ENCODE measurements at places on chromosomes 5 and 9. TPM values are rescaled to one million over a fixed set of nuclear protein-coding genes. Genes with fewer than 3 reads are reported as not detected.
A peak's percentile ranks its signal among the peaks of the same experiment; 100 is the strongest.

DNA sequence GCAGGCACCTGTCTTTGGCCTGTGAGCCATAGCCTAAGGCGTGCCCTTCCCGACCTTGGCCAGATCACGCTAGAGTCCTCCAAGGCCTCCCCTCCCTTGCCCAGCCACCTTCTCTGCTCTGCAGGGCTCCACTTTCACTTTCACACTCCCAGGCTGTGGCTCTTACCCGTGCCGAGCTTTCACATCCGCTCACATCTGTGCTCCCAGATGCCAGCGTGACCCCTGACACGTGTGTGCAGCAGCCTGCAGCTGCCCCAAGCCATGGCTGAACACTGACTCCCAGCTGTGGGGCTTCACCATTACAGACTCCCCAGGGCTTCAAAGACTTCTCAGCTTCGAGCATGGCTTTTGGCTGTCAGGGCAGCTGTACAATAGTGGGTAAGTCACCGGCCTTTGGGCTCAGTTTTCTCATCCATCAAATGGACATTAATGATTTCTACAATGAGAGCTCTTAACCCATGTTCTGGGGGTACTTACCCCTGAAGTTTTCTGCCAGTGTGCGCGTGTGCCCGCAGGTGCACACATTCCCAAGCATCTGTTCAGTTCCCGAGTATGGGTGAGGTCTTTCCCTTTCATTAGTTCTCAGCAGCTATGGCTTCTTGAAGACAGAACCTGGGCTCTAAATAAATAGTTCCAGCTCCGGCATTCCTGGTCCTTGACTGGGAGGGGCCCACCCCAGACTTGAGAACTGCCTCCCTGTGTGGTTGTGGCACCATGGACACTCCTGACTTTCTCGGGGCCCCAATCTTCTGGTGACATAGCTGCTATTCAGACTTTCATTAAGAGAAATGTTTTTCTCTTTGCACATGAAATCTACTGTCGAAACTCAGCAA is 118.6 kb downstream of the RGS3 start:
- no peak overlapping the region for H3K27ac ChIP-seq
- H3K36me3 ChIP-seq = peaks cover 42% of the 10 kb centered on the region
- no peak for DNase-seq
- peaks cover 21% of the 10 kb centered on the region for H3K4me1 ChIP-seq

Gene ADGRD2
- not detected for polyA plus RNA-seq

Gene GCNT4
- 0.26 TPM for polyA plus RNA-seq

GRCh38 chr5:1568201-1568979 is 44.6 kb upstream of the LPCAT1 start:
- H3K4me3 ChIP-seq = peak overlapping the region; percentile 36
- H3K27ac ChIP-seq = peak overlapping the region; percentile 93
- H3K27me3 ChIP-seq = no peaks in the 10 kb centered on the region
- H3K4me1 ChIP-seq = peaks cover 65% of the 10 kb centered on the region
- peak; percentile 95 for DNase-seq

- peak; percentile 4 for DNase-seq
- no peaks in the 10 kb centered on the region for H3K4me1 ChIP-seq
- H3K27me3 ChIP-seq = no peaks in the 10 kb centered on the region
- H3K4me3 ChIP-seq = no peak overlapping the region
Measured at GRCh38 chr5:16178745-16179372, 732 bp downstream of the MARCHF11 start.

DNA sequence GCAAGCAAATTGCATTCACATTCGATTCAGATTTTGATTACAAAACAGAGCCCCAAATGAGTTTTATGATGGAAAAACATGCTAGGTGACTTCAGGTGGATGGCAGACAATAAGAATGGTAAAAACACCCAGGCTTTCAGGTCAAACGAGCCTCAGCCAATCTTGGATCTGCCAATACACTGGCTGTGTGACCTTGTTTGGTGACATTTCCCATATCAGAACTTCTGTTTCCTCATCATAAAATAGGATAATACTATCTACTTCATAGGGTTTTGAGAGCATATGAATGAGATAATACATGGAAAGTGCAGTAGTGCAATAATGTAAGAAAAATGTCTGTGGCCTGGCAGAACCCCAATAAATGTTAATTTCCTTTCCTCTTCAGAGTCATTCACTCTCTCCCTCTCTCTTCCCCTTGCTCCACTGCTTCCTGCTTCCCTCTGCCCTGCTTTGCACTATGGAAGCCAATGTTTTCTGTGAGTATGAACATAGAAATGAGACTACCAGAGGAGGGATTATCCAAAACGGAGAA is 54.7 kb downstream of the SH3RF2 start:
- H3K27me3 ChIP-seq = no peaks in the 10 kb centered on the region
- DNase-seq = no peak
- H3K4me3 ChIP-seq = no peak overlapping the region
- no peak overlapping the region for H3K27ac ChIP-seq
- no peaks in the 10 kb centered on the region for H3K36me3 ChIP-seq
- peaks cover 15% of the 10 kb centered on the region for H3K4me1 ChIP-seq

DNA sequence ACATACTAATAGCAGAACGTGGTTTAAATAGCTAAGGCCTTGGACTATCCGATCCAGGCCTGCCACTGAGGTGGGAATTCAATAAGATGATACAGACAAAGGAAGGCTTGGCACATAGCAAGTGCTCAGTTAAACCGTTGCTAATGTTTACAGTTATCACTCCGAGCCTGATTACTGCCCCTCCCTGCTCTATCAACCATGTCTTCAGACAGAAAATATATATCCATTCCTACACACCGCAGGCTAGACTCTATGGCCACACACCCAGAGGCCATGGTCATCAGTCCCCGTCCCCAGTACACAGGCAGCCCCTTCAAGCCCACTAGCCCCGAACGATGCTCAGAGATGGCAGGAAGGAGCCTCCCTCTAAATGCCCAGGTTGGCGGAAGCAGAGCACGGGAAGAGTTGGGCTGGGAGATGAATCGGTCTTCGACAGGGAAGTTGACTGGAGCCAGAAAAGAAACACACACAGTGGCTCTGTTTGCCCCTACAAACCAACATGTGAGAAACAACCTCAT is 49.7 kb upstream of the STXBP1 start:
- no peak overlapping the region for H3K4me3 ChIP-seq
- H3K27me3 ChIP-seq = no peaks in the 10 kb centered on the region
- DNase-seq = no peak
- peaks cover 62% of the 10 kb centered on the region for H3K4me1 ChIP-seq
- peaks cover 21% of the 10 kb centered on the region for H3K36me3 ChIP-seq
- no peak overlapping the region for H3K27ac ChIP-seq

GRCh38 chr9:31697956-31698355 is 686.5 kb upstream of the ACO1 start:
- H3K4me3 ChIP-seq = no peak overlapping the region
- no peaks in the 10 kb centered on the region for H3K4me1 ChIP-seq
- no peaks in the 10 kb centered on the region for H3K36me3 ChIP-seq
- H3K27me3 ChIP-seq = no peaks in the 10 kb centered on the region
- no peak for DNase-seq

Gene CDH18
- polyA plus RNA-seq = not detected

DNA sequence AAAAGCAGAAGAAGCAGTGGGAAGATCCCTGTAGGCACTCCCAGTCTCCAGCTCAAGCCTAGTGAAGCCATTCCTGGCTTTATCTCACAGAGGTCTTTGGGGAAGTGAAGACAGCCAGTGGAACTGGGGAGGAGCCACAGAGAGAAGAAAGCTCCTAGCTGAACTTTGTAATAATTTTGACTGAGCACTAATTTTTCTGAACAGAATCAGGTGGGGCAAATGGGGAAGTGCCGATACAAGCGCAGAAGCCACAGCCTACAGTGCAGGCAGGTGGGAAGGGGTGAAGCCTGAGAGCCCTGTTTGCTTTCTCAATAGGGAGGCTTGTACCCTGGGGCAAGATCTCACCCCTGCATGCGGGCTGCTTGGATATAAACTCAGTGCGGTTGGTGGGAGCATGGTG is 48.4 kb upstream of the SNAPC3 start:
- H3K4me3 ChIP-seq = no peak overlapping the region
- H3K27ac ChIP-seq = no peak overlapping the region
- no peak for DNase-seq

DNA sequence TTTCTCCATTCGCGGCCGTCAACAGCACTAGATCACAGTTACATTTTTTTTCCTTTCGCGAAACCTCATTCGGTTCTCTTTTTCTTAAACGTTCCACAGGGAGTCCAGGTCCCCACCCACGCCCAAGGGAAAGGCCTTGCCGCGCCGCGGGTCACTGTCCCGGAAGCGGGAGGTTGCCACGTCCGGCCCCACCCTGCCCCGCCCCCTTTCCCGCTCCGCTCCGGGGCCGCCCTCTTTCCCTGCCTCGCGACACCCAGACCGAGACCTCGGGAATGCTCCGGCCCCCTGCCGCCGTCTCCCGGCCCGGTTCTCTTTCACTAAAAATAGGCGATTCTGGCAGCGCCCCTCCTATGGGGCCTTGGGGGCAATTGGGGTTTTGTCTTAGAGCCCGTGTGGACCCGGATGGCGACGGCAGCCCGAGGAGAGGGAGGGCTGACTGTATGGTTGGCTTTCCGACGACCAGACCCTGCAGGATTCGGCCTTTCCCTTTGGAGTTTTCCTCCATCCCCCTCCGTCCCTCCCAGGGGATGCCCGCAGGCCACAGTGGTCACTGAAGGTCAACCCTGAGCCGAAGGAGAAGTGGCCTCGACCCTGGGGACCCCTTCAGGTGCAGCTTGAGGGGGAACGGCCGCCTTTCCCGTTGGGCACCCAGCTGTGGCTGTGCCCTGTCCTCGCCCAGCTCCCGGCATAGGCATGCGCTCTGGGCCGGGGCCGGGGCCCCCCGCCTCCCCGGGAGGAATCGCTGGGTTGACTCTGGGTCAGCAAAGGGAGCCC is 2.8 kb upstream of the RACK1 start:
- H3K27me3 ChIP-seq = no peaks in the 10 kb centered on the region
- H3K4me1 ChIP-seq = peaks cover 45% of the 10 kb centered on the region
- DNase-seq = peak; percentile 74
- peaks cover 19% of the 10 kb centered on the region for H3K36me3 ChIP-seq
- H3K27ac ChIP-seq = peak overlapping the region; percentile 98

Gene C7
- polyA plus RNA-seq = 1.4 TPM

GRCh38 chr5:45038366-45038987 is 229.7 kb downstream of the MRPS30 start:
- no peaks in the 10 kb centered on the region for H3K27me3 ChIP-seq
- no peak overlapping the region for H3K4me3 ChIP-seq
- H3K4me1 ChIP-seq = no peaks in the 10 kb centered on the region
- H3K27ac ChIP-seq = no peak overlapping the region

Gene TMOD1
- 0.04 TPM for polyA plus RNA-seq

DNA sequence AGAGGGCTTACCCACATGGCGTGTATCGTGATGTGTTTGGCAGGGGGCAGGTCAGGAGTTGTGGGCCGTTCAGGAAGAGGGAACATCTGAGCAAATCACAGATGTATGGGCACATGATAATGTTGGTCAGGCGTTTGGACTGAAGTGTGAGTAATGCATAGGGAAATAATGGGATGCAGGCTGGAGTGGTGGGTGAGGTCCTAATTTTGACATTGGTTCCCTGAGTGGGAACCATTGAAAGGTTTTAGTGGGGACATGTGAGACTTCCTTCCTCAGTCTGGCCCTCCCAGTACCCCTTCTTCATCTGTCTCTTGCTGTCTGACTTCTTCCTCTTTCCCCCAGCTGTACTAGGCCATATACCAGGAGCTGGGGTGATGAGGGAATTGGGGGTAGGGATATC is 7.6 kb downstream of the OTULIN start:
- H3K4me3 ChIP-seq = no peak overlapping the region
- peaks cover 61% of the 10 kb centered on the region for H3K4me1 ChIP-seq
- peaks cover 2% of the 10 kb centered on the region for H3K36me3 ChIP-seq

Gene ZFP62
- polyA plus RNA-seq = 8.2 TPM

GRCh38 chr5:59759600-59760351 is 133.8 kb downstream of the PDE4D start:
- no peak overlapping the region for H3K4me3 ChIP-seq
- H3K36me3 ChIP-seq = no peaks in the 10 kb centered on the region
- no peak for DNase-seq
- no peak overlapping the region for H3K27ac ChIP-seq

- H3K4me1 ChIP-seq = no peaks in the 10 kb centered on the region
- DNase-seq = peak; percentile 5
- no peaks in the 10 kb centered on the region for H3K27me3 ChIP-seq
- no peak overlapping the region for H3K27ac ChIP-seq
- no peaks in the 10 kb centered on the region for H3K36me3 ChIP-seq
Measured at GRCh38 chr9:12554636-12555035, 138.5 kb upstream of the TYRP1 start.

GRCh38 chr9:16771356-16771755 is 99.1 kb downstream of the BNC2 start:
- H3K36me3 ChIP-seq = no peaks in the 10 kb centered on the region
- H3K4me1 ChIP-seq = no peaks in the 10 kb centered on the region
- DNase-seq = no peak
- H3K27me3 ChIP-seq = no peaks in the 10 kb centered on the region

Gene HK3
- not detected for polyA plus RNA-seq

Gene DNAJB5
- polyA plus RNA-seq = 0.40 TPM

DNA sequence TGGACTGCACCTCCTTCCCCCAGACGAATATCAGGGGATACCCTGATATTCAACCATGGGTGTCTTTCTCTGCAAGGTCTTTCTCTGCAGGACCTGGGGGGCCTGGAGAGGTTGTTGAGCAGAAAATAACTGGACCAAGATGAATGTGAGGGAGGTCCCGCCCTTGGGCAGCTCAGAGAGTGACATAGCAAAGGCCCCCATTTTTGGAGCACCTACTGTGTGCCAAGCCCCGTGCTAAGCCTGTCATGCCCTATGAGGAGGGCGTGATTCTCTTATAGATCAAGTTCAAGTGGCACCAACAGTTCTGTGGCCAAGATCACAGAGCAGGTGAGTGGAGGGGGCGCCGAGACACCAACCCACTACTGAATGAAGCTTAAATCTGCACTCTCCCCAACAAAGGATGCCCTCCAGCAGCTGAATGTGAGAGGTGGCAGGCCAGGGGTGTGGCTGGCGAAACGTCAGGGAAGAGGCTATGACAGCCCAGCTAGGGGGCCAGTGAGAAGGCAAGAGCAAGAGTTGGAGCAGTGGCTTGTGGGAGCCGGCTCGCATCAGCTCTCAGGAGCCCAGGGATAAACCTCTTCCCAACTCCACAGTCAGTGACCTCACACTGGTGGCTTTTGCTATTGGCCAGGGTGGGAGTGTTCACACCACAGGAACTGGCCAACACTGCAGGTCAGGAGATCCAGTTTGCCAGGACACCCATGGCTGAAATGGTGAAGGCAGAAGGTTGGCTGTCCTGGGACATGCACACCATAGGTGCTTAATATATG is 5.3 kb downstream of the SARDH start:
- H3K4me1 ChIP-seq = peaks cover 15% of the 10 kb centered on the region
- no peaks in the 10 kb centered on the region for H3K36me3 ChIP-seq
- no peak for DNase-seq

Gene BTNL3
- polyA plus RNA-seq = not detected

Gene KIF12
- polyA plus RNA-seq = 12.5 TPM

Gene CYFIP2
- 22.5 TPM for polyA plus RNA-seq

DNA sequence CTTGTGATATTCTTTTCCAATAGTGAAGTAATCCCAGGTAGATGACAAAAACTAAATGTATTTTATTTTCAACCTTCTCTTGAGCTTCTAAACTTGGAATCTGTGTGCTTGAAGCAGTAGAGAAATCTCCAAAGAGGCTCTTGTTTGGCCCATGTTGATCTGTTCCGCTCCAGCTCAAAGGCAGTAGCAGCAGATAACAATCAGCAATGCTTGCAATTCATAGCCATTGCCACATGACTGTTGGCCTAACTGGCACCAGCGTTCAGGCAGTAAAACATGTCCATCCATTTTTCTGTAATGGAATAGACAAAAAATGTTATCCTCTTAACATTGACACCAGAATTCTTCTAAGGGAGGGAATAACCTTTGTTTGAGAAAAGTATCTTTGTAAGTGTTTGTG is 270.7 kb upstream of the MSX2 start:
- no peak overlapping the region for H3K27ac ChIP-seq
- no peaks in the 10 kb centered on the region for H3K27me3 ChIP-seq
- H3K4me3 ChIP-seq = no peak overlapping the region
- no peaks in the 10 kb centered on the region for H3K36me3 ChIP-seq
- H3K4me1 ChIP-seq = no peaks in the 10 kb centered on the region
- DNase-seq = no peak
